ENCODE measurements at places on chromosomes 12 and 14. TPM values are rescaled to one million over a fixed set of nuclear protein-coding genes. Genes with fewer than 3 reads are reported as not detected.

VRTN gene
- 143 TPM for total RNA-seq

FAM181A gene
- total RNA-seq = not detected

GRCh38 chr12:68831272-68831671 is 23.3 kb downstream of the MDM2 start:
- H3K27ac ChIP-seq = peak overlapping the region; percentile 79
- DNase-seq = peak; percentile 61
- peaks cover 5% of the 10 kb centered on the region for H3K4me1 ChIP-seq
- H3K27me3 ChIP-seq = no peaks in the 10 kb centered on the region
- peaks cover 53% of the 10 kb centered on the region for H3K36me3 ChIP-seq

DNA sequence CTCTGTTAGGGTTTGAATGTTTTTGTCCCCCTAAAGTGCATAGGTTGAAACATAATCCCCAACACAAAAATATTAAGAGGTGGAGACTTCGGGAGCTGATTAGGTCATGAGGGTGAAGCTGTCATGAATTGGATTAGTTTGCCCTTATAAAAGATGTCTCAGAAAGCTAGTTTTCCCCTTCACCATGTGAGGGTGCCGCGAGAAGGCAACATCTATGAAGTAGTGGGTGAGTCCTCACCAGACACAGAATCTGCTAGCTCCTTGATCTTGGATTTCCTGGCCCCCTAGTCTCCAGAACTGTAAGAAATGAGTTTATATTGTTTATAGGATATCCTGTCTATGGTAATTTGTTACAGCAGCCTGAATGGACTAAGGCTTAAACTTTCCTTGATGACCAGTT is 301.5 kb upstream of the ATP2B1 start:
- peak; percentile 13 for DNase-seq
- no peaks in the 10 kb centered on the region for H3K27me3 ChIP-seq
- no peak overlapping the region for H3K4me3 ChIP-seq
- H3K27ac ChIP-seq = no peak overlapping the region
- no peaks in the 10 kb centered on the region for H3K4me1 ChIP-seq
- H3K36me3 ChIP-seq = no peaks in the 10 kb centered on the region

GRCh38 chr12:96091833-96092232 is 56.4 kb upstream of the LTA4H start:
- no peak overlapping the region for H3K27ac ChIP-seq
- peaks cover 7% of the 10 kb centered on the region for H3K4me1 ChIP-seq
- H3K27me3 ChIP-seq = no peaks in the 10 kb centered on the region
- H3K36me3 ChIP-seq = peaks cover 3% of the 10 kb centered on the region

DNA sequence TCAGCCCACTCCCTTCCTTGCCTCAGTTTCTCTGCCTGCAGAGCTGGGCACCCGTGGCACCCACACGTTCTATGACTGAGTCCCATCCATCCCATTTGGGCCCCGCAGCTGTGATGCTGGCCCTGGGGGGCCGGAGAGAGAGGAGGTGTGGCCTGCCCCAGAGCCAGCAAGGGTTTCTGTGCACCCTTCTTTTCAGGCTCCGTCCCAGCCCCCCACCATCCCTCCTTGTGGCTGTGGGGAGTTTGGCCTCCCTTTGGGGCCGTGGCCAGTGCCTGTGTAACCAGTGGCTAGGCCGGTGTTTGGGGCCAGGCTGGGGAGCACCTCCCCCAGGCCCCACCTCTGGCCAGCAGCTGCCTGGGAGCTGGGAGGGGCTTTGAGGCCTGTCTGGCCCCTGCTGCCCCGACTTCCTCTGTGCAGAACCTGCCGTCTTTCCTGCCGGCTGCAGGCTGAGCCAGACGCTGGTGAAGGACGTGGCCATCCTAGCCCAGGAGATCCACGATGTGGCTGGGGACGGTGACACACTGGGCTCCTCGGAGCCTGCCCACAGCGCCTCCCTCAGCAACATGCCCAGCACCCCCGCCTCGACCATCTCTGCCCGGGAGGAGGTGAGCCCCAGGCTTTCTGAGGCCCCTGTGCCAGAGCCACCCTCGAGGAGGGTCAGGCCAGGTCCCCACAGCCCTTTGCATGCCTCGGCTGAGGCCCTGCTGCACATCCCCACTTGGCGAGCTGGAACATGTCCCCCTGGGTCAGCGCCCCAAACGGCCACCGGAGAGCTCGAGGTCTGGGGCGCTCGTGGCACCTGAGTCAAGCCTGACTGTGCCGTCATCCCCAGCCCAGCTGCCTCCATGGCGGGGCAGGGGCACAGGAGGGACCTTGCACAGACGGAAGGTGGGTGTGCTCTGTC is 27.7 kb downstream of the CEP170B start:
- no peak for DNase-seq
- H3K4me3 ChIP-seq = no peak overlapping the region
- no peaks in the 10 kb centered on the region for H3K4me1 ChIP-seq
- H3K27ac ChIP-seq = no peak overlapping the region

DNA sequence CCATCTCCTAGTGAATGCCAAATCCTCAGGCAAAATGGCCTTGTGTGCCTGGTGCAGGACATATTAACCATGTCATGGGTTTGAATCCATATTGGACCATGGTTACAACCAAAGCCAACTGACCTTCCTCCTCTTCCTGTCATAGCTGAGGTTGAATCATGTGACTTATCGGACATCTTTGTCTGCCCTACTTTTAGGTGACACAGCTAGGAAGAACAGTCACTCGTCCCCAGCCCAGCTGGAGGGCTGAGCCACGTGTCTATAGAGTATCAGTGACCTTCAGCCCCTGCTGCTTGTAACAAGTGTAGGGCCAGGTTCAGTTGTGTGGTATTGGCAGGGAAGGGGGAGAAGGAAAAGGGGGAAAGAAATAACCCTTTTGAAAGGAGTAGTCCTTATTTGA is 225.2 kb downstream of the KTN1 start:
- no peak overlapping the region for H3K27ac ChIP-seq
- no peaks in the 10 kb centered on the region for H3K27me3 ChIP-seq
- peaks cover 14% of the 10 kb centered on the region for H3K4me1 ChIP-seq
- no peak for DNase-seq
- no peaks in the 10 kb centered on the region for H3K36me3 ChIP-seq

GRCh38 chr12:70627677-70628076 is 9.6 kb downstream of the PTPRB start:
- peaks cover 4% of the 10 kb centered on the region for H3K4me1 ChIP-seq
- H3K27me3 ChIP-seq = no peaks in the 10 kb centered on the region
- H3K36me3 ChIP-seq = no peaks in the 10 kb centered on the region
- no peak for DNase-seq

DNA sequence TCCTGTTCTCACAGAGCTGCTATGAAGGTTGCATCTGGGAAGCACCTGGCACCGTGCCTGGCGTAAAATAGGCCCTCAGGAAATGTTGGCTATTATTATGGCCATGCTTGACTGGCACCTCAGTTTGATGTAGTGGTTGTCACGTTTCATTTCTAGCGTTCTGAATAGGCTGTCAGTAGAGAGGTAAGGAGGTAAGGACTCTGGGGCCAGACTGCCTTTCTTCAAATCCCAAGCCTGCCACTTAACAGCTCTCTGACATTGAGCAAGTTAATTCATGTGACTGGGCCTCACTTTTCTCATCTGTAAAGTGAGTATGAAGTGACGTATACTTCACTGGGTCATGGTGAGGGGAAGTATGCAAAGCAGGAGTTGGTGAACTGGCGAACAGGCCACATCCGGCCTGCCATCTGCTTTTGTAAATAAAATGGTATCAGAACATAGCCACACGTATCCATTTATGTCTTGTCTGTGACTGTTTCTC is 196.2 kb downstream of the CACNA1C start:
- no peak for DNase-seq
- H3K4me1 ChIP-seq = peaks cover 25% of the 10 kb centered on the region
- H3K27ac ChIP-seq = no peak overlapping the region
- H3K27me3 ChIP-seq = no peaks in the 10 kb centered on the region
- H3K36me3 ChIP-seq = no peaks in the 10 kb centered on the region
